ENCODE measurements at places on chromosomes 4 and X.

DNA sequence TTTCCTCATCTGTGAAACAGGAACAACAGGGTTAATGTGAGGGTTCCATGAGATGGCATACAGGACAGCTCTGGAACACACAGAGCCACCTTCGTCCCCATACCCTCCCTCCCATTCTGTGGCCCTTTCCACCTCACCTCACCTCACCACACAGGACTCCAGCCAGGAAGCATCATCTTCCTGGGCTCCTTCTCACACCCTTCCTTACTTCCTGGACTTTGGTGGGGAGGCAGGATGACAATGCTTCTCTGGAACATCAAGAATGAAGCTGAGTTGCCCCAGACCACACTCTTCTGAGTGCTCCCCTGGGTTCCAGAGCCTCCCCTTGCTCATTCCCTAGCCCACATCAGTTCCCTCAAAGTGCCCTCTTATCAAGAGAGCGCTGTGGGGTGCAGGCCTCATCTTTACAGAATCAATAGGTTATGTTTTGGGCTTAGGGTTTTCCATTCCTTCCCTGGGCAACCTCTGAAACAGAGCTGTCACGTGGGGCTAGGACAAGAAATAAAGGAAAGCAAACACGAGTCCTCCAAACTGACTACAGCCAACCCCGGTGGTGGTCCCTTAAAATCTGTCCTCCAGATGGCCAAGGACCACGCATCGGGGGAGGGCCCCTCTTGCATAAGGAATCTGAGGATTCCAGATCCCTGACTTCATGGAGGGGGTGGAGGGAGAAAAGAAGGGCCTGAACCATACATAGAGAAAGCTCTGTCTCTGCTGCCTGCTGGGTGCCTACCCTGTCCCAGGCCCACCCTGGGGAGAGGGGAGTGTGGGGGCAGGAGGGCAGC lies 74.4 kb upstream of the ATP6AP2 start:
- DNase-seq: no peak

- no peak for DNase-seq
Measured at GRCh38 chr4:119105605-119106004, 30.0 kb upstream of the MYOZ2 start.

- no peak for DNase-seq
Measured at GRCh38 chrX:81367291-81367690, 165.4 kb downstream of the SH3BGRL start.

- no peak for DNase-seq
Measured at GRCh38 chrX:10483191-10483831, 137.1 kb downstream of the MID1 start.

- DNase-seq: no peak
Measured at GRCh38 chr4:56272927-56273326, 114.4 kb downstream of the AASDH start.

DNA sequence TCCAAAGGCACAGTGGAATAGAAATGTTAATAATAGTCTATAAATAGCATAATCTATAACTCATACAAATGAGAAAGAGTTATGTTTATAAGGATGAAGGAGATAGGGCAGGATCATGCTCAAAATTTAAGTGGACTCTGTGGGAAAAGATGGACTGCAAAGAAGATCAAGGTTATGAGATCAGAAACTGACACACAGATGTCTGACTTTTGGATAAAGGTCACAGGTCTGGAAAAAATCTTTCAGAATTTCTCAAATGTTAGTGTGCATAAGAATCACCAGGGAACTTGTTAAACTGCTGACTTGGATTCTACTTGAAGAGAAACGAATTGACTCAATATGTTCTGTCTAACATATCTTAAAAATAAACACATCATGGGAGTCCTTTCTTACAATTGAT lies 104.1 kb downstream of the FSTL5 start:
- DNase-seq: no peak

DNA sequence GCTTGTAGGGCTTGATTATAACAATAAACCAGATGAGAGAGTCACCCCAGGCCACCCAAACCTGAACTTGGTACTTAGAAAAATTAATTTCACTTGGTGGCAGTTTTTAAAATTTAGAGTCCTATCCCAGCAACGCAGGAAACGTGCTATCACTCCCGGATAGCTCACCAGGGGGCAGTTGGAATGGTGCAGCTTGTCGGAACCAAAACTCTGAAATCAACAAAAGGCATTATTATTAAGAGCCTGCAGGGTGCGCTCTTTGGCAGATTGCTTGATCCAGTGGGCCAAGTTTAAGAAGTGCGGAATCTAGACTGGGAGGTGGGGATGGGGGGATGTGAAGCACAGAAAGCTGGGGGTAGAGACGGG lies 2.4 kb downstream of the FRAS1 start:
- no peak for DNase-seq
